ENCODE measurements at places on chromosomes 4 and X.
A peak's percentile ranks its signal among the peaks of the same experiment; 100 is the strongest.

- no peak for DNase-seq
Observed at GRCh38 chr4:148315049-148315448, 127.2 kb downstream of the NR3C2 start.

GRCh38 chrX:33195698-33196097, 15.7 kb downstream of the DMD start:
- DNase-seq = no peak

- DNase-seq = no peak
Observed at GRCh38 chrX:107050195-107050709, 50.2 kb upstream of the MORC4 start.

DNA sequence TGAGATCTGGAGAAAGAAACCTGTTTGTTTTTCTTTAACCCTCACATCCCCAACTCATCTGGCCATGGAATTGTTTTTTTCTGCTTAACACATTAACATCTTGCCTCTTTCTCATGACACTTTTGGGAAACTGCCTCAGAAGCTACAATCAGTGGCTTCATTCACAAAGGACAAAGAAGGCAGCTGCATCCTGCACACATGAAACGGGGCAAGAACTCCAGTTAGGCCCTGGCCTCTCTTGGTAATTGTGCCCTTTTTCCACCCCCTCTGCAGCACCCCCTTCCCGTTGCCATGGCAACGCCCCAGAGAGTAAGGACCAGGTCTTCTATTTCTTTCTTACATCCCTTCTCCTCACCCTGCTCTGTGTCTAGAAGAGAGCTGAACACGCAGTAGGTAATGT, 103.4 kb downstream of the PDGFRA start:
- no peak for DNase-seq

- no peak for DNase-seq
Observed at GRCh38 chrX:45360571-45360970, 159.9 kb upstream of the DIPK2B start.

GRCh38 chr4:10112658-10113284, 3.8 kb downstream of the WDR1 start:
- no peak for DNase-seq

- DNase-seq = peak; percentile 7
Observed at GRCh38 chrX:25968920-25969319, 169.2 kb upstream of the MAGEB18 start.

DNA sequence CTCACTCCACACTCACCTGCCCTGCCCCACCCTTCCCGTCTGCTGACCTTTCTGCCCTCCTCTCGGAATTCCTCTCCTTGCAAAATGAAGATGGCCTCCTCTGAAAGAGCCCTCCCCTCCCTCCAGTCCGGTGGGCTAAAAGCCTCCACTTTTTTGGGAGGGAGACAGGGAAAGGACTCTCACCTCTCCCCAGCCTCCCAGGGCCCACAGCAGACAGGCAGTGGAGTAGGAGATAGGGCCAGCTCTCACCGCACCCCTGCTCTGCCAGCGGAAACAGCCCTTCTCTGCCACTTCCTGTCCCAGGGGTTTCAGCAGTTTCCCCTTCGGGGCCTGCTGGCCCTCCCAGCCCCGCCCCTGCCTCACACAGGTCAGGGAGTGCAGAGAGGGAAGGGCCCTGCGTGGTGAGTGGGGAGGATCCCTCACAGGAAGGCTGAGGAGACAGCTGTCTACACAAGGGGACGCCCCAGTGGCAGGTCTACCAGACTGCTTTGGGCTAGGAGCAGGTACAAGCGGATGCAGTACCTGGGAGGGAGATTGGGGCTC, 18.2 kb downstream of the ELF4 start:
- DNase-seq = no peak

DNA sequence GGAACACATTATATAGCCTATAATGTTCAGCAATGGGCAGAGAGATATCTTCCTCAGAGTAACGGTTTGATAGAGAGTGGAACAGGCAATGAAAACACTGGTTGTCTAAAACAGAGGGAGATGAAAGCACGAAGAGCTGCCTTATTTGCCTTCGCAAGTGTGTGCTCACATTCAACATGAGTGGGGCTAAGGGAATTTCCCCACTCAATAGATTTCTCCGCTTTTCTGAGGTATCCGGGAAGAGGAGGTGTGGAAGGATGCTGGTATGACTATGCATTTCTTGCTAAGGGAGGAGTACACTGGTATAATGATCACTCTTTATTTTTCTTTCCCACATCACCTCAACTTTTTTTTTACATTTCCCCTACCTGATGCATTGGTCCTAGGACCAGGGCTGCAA, 7.8 kb upstream of the GPR82 start:
- no peak for DNase-seq

GRCh38 chr4:144788469-144788868, 142.5 kb downstream of the HHIP start:
- DNase-seq = no peak

DNA sequence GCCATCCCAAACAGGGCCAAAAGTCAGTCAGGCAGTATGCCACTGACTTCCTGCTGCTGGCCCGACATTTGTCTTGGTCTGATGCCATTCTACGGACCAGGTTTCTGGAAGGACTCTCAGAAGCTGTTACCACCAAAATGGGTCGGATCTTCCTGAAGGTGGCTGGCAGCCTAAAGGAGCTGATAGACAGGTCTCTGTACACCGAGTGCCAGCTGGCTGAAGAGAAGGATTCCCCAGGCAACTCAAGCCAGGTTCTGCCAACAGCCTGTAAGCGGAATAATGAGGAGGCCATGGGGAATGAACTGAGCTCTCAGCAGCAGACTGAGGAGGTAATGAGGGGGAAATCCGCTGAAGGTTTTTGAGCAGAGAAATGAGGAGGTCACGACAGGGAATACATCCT, 95.7 kb downstream of the RTL9 start:
- no peak for DNase-seq

All from AG20443 (cell line).